CD8-positive, alpha-beta memory T cell (primary cell): ENCODE measurements at places on chromosomes 3 and 15. TPM values are rescaled to one million over a fixed set of nuclear protein-coding genes. Genes with fewer than 3 reads are reported as not detected.

DNA sequence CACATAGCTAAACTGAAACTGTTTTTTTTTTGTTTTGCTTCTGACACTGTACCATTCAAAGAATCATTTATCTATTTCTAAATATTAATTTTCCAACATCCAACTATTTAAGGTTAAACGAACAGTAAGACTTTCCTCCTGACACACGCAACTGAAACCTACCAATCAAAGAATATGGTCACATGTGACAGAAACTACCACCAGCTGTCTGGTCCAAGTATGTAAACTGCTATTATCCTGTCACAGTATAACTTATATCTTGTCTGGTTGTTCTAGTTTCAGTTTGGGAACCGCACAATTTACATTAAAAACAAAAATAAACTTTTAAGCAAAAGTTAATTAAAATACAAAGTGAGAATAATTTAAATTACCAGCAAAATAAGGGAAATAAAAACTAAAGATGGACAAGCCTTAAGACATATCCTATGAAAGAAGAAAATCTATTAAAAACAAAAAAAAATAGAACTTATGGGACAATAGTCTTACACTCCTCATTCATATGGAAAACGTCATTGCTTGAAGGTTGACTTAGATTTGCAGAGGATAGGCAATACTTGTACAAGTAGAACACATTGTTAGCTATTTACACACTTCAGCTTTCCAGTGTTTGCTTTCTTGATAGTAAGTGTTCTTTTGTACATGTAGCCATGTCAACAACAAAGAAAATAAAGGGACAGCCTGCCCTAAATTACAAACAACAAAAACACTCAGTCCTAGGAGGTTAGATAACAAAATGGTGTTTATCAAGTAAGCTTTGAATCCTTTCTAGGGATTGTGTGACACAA is 26.8 kb upstream of the CHRM5 start:
- no peak for DNase-seq
- no peak overlapping the region for H3K4me3 ChIP-seq
- no peak overlapping the region for H3K27ac ChIP-seq
- H3K4me1 ChIP-seq, result no peaks in the 10 kb centered on the region
- no peaks in the 10 kb centered on the region for H3K36me3 ChIP-seq

COMMD4 gene
- 110 TPM for total RNA-seq

DNA sequence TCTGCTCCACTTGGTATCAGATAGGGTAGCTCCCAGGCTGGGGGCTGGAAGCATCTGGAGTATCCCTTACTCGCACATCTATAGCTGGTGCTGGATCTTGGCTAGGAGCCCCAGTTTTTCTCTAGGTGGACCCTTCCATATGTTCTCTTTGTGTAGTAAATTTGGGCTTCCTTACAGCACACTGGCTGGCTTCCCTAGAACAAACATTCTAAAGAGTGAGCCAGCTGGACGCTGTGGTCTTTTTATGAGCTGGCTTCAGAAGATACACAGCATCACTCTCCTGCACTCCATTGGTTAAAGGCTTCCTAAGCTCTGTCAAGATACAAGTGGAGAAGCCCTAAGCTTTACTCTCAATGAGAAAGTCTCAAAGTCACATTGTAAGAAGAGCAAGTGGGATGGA is 322.1 kb downstream of the WDR72 start:
- H3K4me3 ChIP-seq, result no peak overlapping the region
- no peaks in the 10 kb centered on the region for H3K27me3 ChIP-seq
- H3K4me1 ChIP-seq, result no peaks in the 10 kb centered on the region

MUC4 gene
- total RNA-seq, result 0.24 TPM

- no peaks in the 10 kb centered on the region for H3K4me1 ChIP-seq
- H3K4me3 ChIP-seq, result no peak overlapping the region
- DNase-seq, result no peak
- no peaks in the 10 kb centered on the region for H3K36me3 ChIP-seq
- no peaks in the 10 kb centered on the region for H3K27me3 ChIP-seq
These were observed 1.2 kb upstream of the DAZL start for GRCh38 chr3:16606398-16606797.

PLSCR4 gene
- not detected for total RNA-seq

GRCh38 chr3:32420126-32421038 is 28.7 kb downstream of the CMTM7 start:
- peaks cover 94% of the 10 kb centered on the region for H3K4me1 ChIP-seq
- H3K27me3 ChIP-seq, result no peaks in the 10 kb centered on the region
- H3K36me3 ChIP-seq, result no peaks in the 10 kb centered on the region

PHC3 gene
- 58.9 TPM for total RNA-seq

- no peak for DNase-seq
- H3K4me1 ChIP-seq, result no peaks in the 10 kb centered on the region
- H3K4me3 ChIP-seq, result no peak overlapping the region
These were observed 79.7 kb downstream of the DZIP3 start for GRCh38 chr3:108669208-108669607.

DNA sequence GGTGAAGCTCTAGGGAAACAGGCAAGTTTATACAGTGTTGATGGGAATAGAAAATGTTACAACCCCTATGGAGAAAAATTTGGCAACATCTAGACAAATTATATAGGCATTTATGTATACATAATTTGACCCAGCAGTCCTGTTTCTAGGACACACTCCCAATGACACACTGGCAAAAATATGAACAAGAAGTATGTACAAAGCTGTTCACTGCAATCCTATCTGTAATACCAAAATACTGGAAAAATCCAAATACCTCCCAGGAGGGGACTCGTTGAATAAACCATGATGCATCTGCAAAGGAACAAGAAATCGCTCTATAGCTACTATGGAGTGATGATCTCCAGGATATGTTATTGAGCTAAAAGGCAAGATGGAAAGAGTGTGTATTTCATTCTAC is 8.5 kb downstream of the BFSP2 start:
- no peaks in the 10 kb centered on the region for H3K4me1 ChIP-seq
- no peak for DNase-seq
- no peak overlapping the region for H3K27ac ChIP-seq
- no peaks in the 10 kb centered on the region for H3K27me3 ChIP-seq

DNA sequence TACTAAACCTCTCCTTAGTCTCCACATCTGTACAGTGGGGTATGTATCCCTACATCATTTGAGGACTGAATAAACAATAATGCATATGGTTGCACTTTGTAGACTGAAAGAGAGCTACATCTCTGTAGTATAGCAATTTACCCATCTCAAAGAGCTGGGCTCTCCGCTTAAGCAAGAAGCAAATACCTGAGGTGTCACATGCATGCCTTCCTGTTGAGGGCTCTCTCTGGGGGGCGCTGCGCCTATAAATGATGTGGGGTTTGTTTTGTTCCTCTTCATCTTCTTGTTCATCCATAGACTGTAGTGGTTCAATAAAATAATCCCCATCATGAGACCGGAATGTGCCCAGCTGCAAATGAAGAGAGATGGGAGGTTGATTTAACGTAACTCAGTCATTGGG is 6.8 kb downstream of the ADAMTS9 start:
- no peak for DNase-seq
- H3K4me1 ChIP-seq, result no peaks in the 10 kb centered on the region
- H3K27ac ChIP-seq, result no peak overlapping the region
- H3K36me3 ChIP-seq, result no peaks in the 10 kb centered on the region
- H3K27me3 ChIP-seq, result no peaks in the 10 kb centered on the region
- H3K4me3 ChIP-seq, result no peak overlapping the region

FBXW12 gene
- total RNA-seq, result not detected

DNA sequence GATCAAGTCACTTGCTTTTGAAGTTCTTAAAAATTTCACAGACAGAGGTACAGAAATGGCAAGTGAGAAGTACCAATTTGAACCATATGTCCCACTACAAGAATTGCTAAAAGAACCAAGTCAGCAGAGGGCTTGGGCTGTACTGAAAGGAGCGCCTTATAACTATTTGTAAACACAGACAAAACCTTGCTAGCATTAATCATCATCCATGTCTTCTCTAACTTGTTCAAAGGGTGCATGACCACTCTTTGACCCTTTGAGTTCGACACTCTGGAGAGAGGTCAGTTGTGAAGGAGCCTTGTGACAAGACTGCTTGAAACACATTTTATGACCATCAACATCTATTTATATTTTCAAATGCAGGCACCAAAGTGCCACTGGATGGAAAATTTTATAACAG is 191.7 kb downstream of the PDZRN3 start:
- no peak overlapping the region for H3K4me3 ChIP-seq
- H3K4me1 ChIP-seq, result no peaks in the 10 kb centered on the region
- H3K27me3 ChIP-seq, result no peaks in the 10 kb centered on the region
- H3K36me3 ChIP-seq, result no peaks in the 10 kb centered on the region

DNA sequence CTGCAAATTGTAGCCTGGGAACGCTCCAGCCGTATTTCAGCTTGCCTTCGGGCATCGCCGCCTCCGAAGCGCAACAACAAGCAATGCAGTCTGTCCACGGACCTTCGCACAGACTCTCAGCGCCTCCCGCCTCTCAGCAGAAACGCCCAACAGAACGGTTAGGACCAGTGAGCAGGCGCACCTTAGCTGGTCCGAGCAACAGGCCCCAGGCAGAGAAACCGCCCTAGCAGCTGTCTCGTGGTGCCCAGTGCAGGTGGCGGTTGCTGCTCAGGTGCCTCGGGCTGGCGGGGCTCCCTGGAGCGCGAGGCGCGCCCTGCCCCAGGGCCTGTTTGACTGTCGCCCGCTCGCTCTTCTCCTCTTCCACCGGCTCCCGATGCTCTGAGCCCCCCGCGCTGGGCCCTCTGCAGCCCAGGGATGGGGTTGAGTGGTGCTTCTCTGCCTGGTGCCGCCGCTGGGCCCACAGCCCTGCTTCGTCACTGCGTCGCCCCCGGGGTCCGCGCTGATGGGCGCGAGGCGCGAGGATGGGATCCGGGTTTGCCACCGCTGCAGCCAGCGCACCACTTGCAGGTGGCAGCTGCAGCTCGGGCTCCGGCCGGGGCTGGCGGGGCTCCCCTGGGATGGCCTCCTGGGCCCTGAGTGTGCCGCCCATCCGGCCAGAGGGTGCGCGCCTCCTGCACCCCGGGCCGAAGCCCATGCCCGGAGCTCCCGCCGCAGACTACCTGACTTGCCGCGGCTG is 268.4 kb upstream of the FRG2C start:
- no peaks in the 10 kb centered on the region for H3K4me1 ChIP-seq
- H3K4me3 ChIP-seq, result no peak overlapping the region
- no peaks in the 10 kb centered on the region for H3K36me3 ChIP-seq
- DNase-seq, result no peak
- H3K27me3 ChIP-seq, result no peaks in the 10 kb centered on the region
- H3K27ac ChIP-seq, result no peak overlapping the region

IMPG2 gene
- total RNA-seq, result 0.11 TPM

DNA sequence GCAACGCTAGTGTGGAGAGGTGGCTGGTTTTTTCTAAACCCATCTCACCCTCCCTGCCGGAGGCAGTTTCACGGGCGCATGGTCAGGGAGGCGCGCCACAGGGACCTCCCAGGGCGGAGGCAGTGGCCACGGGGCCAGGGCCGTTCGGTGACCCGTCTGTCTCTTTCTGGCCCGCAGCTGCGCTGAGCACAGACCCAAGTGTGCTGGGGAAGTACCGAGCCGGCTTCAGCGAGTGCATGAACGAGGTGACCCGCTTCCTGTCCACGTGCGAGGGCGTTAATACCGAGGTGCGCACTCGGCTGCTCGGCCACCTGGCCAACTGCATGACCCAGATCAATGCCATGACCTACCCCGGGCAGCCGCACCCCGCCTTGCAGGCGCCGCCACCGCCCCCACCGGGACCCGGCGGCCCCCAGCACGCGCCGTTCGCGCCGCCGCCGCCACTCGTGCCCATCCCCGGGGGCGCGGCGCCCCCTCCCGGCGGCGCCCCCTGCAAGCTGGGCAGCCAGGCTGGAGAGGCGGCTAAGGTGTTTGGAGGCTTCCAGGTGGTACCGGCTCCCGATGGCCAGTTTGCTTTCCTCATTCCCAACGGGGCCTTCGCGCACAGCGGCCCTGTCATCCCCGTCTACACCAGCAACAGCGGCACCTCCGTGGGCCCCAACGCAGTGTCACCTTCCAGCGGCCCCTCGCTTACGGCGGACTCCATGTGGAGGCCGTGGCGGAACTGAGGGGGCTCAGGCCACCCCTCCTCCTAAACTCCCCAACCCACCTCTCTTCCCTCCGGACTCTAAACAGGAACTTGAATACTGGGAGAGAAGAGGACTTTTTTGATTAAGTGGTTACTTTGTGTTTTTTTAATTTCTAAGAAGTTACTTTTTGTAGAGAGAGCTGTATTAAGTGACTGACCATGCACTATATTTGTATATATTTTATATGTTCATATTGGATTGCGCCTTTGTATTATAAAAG is 1.8 kb downstream of the HES1 start:
- peaks cover 23% of the 10 kb centered on the region for H3K27me3 ChIP-seq
- DNase-seq, result peak; percentile 9
- H3K4me3 ChIP-seq, result peak overlapping the region; percentile 57
- no peaks in the 10 kb centered on the region for H3K36me3 ChIP-seq
- peaks cover 42% of the 10 kb centered on the region for H3K4me1 ChIP-seq
- peak overlapping the region; percentile 47 for H3K27ac ChIP-seq

GRCh38 chr3:118760585-118761290 is 273.9 kb downstream of the IGSF11 start:
- no peak overlapping the region for H3K4me3 ChIP-seq
- no peak for DNase-seq
- H3K27ac ChIP-seq, result no peak overlapping the region
- no peaks in the 10 kb centered on the region for H3K36me3 ChIP-seq
- H3K4me1 ChIP-seq, result no peaks in the 10 kb centered on the region

GRCh38 chr15:81507831-81508230 is 133.8 kb upstream of the TMC3 start:
- no peaks in the 10 kb centered on the region for H3K36me3 ChIP-seq
- H3K4me1 ChIP-seq, result no peaks in the 10 kb centered on the region
- H3K27me3 ChIP-seq, result no peaks in the 10 kb centered on the region
- H3K27ac ChIP-seq, result no peak overlapping the region

GRCh38 chr3:45677033-45677446 is 12.2 kb upstream of the SACM1L start:
- peak overlapping the region; percentile 43 for H3K4me3 ChIP-seq
- peak; percentile 79 for DNase-seq
- peaks cover 4% of the 10 kb centered on the region for H3K36me3 ChIP-seq
- no peak overlapping the region for H3K27ac ChIP-seq

- no peaks in the 10 kb centered on the region for H3K36me3 ChIP-seq
- H3K4me1 ChIP-seq, result no peaks in the 10 kb centered on the region
- H3K4me3 ChIP-seq, result no peak overlapping the region
- DNase-seq, result no peak
- no peaks in the 10 kb centered on the region for H3K27me3 ChIP-seq
- no peak overlapping the region for H3K27ac ChIP-seq
These were observed 393.1 kb downstream of the PLOD2 start for GRCh38 chr3:145767909-145768308.

DNA sequence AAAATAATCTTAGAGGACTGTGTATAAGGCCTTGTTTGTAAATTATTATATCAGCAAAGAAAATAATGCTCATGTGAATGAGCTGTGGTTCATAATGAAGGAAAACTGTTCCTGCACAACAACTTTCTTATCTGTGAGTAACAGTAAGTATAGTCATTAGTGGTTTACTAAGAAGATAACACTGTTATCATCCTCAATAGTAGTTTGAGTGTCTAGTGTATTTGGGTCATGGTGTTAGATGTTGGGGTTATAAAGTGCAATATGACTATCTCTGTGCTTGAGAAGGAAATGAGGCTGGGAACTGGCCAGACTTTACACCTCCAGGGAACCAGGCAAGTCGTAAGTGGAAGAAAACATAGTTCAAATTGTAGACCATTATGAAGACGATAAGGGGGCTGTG is 15.6 kb downstream of the VPS8 start:
- H3K27ac ChIP-seq, result no peak overlapping the region
- no peak overlapping the region for H3K4me3 ChIP-seq
- no peak for DNase-seq

KBTBD13 gene
- total RNA-seq, result not detected

SYNPR gene
- not detected for total RNA-seq
